Activated naive CD8-positive, alpha-beta T cell treated with anti-CD3 and anti-CD28 coated beads for 36 hours (primary cell): ENCODE measurements at places on chromosomes 11 and 22.

- no peak for DNase-seq
These were observed 212.7 kb upstream of the PGR start for GRCh38 chr11:101342307-101342706.

- no peak for DNase-seq
These were observed 2.9 kb upstream of the BTBD10 start for GRCh38 chr11:13465909-13466371.

DNA sequence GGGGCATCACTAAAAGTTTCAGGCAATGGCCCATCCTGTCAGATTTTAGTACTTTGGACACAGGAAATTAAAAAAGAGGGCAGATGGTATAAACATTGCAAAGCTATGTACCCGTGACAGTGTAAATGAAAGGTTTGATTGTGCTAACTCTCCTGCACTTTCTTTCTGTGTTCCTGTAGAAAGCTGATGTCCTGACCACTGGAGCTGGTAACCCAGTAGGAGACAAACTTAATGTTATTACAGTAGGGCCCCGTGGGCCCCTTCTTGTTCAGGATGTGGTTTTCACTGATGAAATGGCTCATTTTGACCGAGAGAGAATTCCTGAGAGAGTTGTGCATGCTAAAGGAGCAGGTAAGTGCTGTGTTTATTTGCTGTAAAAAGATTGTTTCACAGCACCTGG, 10.3 kb downstream of the CAT start:
- no peak for DNase-seq

DNA sequence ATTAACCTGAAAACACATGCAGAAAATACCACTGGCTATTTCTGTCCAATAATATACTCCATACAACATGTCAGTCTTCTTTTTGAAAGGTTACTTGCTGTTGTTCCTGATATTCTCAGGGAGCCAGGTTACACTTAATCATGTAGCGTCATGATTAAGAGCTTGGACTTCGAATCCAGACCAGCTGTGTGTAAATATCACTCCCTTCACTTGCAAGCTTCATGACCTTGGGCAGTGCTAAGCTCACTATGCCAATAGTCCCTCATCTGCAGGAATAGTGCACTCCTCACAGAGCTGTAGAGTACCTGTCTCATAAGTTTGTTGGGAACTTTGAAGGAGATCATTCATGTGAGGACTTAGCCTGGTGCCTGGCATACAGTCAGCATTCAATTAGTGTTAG, 1.9 kb downstream of the HTR3B start:
- no peak for DNase-seq

- no peak for DNase-seq
These were observed 53.6 kb downstream of the PTPRJ start for GRCh38 chr11:48033918-48034341.

GRCh38 chr11:131486100-131486499, 115.7 kb downstream of the NTM start:
- no peak for DNase-seq

DNA sequence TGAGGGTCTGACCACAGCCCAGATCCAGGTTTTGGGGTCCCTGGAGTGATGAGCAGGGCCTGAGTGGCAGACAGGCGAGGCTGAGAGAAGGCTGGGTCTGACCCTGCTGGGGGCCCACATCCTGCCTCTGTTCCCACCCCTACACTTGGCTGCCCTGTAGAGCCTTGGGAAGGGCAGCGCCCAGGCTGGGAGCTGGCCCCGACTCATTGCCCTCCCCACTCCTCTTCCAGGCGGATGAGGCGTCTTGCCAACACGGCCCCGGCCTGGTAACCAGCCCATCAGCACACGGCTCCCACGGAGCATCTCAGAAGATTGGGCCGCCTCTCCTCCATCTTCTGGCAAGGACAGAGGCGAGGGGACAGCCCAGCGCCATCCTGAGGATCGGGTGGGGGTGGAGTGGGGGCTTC, 4.9 kb downstream of the DERL3 start:
- no peak for DNase-seq

DNA sequence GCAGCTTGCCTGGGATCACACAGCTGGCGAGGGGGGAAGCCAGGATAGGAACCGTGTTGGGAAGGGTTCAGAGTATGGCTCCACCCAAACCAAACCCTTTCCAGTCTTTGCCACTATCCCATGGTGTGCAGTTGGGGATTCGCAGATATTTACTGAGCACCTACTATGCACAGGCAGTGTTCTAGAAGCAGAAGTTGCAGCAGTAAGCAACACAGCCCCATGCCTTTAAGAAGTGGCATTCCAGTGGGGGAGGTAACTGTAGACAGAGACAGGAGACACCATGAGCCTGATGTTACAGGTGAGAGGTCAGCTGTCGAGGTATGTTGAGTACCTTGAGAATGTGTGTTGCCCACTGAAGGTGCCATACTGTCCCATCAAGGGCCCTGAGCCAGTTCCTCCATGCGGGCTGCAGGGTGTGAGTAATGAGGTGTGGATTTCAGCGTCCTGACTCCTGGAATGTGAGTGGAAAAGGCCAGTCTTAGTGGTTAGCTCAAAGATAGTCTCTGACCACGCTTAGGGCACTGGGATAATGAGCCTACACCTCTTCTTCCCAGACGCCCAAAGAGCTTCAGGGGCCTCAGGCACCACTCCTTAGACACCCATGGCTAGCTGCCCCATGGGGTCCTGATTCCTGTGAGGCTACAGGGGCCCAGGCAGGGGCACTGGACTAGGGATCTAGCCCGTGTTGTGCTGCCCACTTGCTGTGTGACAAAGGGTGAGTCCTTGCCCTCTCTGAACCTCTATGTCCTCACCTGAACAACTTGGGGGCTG, 71.8 kb upstream of the TP53I11 start:
- no peak for DNase-seq

GRCh38 chr22:48746789-48747425, 1080.8 kb downstream of the BRD1 start:
- DNase-seq = no peak

GRCh38 chr11:12625438-12626071, 48.7 kb upstream of the TEAD1 start:
- no peak for DNase-seq

DNA sequence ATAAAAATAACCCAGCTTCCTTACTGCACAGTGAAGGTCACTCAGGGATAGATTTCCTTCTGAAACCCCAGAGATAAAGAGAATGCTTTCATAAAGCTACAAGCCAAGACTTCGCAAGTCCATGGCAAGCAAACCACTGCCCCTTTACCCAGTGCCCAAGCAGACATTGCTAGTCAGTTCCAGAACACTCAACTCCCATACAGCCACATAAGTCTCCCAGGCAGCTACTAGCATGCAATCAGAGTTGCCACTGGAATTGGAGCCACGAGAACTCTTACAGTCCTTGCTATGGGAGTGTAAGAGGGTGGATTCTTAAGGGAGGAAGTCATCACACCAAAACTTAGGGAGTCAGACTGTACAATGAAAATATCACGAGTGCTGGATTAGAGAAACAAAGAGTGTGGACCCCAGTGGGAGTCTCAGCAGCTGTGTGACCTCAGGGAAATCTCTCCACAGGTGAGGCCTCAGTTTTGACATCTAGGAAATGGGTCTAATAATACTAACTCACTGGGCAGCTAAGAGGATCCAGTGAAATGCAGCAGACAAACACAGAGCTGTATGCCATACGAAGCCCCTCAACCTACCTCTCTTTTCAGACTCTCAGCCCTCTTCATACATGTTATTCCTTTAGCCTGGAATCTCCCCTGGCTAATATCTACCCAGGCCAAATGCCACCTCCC, 526.6 kb downstream of the MN1 start:
- DNase-seq = no peak

DNA sequence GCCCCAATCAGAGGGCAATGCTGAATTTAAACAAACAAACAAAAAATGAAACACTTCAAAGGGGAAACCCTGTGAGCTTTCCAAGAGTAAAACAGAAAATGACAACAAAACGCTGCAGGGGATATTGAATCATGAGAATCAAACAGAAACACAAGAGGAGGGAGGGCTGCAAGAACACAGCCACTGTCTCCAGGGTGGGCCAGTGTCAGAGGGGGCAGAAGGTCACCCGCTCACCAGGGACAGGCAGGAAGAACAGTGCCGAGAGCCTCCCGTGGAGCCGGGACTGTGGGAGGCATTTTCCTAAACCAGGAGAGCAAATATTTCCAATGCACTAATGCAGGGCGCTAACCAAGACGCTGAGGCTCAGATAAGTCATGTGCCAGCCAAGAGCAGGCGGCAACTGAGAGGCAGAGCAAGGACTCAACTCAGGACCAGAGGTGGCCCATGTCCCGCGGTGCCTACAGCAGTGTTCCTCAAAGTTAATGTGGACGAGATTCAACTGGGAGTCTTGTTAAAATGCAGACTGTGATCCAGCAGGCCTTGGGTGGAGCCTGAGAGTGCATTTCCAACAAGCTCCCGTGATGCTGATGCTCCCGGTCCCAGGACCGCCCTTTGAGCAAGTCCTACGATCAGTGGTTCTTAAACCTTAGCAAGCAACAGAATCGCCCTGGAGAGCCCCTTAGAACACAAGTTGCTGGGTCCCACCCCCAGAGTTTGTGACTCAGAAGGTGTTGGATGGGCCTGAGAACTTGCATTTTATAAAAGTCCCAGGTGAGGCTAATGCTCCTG, 197.2 kb downstream of the TENM4 start:
- DNase-seq = no peak

GRCh38 chr11:126163779-126164178, 47.7 kb downstream of the RPUSD4 start:
- no peak for DNase-seq

DNA sequence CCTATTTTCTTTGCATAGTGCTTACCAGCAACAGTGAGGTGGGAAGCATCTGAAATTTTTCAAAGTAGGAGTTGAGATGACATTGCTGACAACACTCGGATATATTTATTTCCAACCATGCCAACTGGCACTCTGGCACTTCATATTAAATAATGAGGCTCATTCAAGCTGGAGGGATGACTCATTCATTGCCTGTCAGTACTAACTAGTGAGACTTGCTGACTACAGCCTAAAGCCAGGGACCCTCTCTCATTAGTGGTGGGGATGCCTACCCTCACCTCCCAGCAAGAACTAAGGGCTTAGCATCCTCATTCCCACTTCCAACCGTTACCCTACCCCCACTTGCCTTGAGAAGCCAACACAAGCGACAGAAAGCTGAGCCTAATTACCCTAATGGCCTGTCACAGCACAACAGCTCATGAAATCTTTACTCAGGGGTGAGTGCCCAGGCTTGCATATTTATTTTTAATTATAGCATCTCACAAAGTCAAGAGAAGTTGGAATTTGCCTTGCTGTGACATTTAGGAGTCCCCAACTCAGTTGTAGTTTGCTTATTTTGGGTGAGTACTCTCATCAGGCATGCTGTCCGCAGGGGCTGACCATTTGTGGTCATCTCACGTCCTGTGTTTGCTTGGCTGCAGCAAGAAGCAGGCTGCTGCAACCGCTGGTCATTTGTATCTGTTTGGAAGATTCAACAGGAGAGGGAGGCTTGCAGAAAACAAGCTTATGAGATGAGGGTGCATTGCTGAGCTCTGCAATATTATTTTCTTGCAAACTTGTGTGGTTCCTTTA, 181.6 kb upstream of the POU2AF2 start:
- no peak for DNase-seq

GRCh38 chr22:46974631-46975585, 212.5 kb downstream of the TBC1D22A start:
- DNase-seq = no peak

DNA sequence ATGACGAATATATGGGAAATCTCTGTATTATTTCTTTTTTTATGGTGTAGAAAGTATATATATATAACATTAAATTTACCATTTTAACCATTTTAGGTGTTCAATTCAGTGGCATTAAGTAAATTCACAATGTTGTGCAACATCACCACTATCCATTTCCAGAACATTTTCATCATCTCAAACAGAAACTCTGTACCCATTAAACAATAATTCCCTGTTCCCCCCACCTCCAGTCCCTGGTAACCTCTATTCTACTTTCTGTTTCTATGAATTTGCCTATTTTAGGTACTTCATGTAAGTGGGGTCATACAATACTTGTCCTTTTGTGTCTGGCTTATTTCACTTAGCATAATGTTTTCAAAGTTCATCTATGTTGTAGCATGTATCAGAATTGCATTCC, 15.3 kb upstream of the PTS start:
- no peak for DNase-seq

GRCh38 chr11:33891714-33892327, at the start of gene LMO2:
Gene LMO2, minus strand, starts transcription at chr11:33892076. Its CDS starts 22,360 bp downstream, at chr11:33869716.
- peak; percentile 21 for DNase-seq

DNA sequence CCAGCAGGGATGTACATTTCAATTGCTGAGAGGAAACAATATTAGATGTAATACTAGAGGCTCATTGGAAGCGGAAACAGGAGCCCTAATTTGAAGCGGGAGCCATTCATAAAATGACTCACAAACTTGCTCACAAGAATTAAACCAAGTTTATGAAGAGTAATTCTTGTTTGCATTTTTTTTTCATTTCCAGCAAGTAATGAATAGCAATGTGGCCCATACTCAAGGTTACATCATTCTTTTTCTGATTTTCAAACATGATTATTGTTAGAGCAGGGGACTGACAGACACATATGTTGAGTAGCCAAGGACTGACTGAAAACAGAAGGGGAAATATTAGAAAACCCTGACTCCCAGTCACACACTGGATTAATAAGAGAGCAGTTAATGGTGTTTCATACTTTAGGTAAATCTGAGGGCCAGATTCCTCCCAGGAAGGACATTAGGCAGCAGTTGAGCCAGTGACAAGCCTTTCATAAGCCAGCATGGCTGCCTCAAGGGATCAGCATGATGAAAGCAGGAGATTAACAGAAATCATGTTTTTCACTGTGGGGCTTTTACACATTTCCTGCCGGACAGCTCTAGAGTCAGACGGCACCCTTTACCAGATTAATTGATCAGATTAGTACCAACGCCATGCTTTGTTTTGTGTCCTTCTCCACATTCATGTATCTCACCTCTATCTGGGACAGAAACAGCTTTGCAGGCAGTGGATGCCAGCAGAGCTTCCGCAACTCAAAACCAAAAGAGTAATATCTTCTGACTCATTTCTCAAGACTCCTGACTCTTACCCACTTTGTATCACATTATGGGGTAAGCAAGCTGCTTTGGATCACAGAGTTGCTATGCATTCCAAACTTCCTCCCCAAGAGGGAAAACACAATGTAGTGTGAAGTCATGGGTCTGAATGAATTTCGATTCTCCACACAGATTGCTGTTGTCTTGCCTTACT, 831.6 kb downstream of the KCNA4 start:
- no peak for DNase-seq

DNA sequence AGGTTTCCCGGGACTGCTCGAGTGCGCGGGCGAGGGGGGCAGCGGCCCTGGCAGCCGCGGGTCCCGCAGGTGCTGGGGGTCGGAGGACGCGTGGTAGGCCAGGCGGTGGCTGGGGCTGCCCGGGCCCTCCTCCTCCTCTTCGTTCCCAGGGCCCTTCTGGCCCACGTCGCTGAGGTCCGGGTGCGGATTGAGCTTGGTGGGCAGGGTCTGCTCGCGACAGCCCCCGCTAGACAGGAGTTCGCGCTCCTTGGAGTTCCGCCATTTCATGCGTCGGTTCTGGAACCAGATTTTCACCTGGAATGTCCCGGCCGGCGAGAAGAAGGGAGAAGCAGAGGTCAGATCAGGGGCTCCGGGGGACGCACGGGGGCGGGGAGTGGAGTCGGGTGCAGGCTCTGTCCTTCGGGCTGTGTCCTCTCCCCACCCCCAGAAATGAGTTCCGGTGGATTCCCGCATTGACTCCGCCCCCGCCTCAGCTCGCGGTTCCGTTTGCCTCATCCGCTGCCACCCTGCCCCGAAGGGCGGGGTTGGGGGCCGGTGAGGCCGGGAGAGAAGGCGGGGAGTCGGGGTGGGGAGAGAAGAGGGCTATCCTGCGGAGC, 3.9 kb downstream of the DBX1 start:
- peak; percentile 39 for DNase-seq

- DNase-seq = no peak
These were observed 886 bp downstream of the SHISA8 start for GRCh38 chr22:41913842-41914534.

GRCh38 chr11:70364178-70364577, 34.2 kb upstream of the CTTN start:
- DNase-seq = no peak
